ENCODE measurements at places on chromosomes 1 and 21. TPM values are rescaled to one million over a fixed set of nuclear protein-coding genes. Genes with fewer than 3 reads are reported as not detected.
A peak's percentile ranks its signal among the peaks of the same experiment; 100 is the strongest.

The ALPL gene
- total RNA-seq, result 0.56 TPM

The DCDC2B gene
- not detected for total RNA-seq

The CHI3L2 gene
- total RNA-seq, result 0.18 TPM

DNA sequence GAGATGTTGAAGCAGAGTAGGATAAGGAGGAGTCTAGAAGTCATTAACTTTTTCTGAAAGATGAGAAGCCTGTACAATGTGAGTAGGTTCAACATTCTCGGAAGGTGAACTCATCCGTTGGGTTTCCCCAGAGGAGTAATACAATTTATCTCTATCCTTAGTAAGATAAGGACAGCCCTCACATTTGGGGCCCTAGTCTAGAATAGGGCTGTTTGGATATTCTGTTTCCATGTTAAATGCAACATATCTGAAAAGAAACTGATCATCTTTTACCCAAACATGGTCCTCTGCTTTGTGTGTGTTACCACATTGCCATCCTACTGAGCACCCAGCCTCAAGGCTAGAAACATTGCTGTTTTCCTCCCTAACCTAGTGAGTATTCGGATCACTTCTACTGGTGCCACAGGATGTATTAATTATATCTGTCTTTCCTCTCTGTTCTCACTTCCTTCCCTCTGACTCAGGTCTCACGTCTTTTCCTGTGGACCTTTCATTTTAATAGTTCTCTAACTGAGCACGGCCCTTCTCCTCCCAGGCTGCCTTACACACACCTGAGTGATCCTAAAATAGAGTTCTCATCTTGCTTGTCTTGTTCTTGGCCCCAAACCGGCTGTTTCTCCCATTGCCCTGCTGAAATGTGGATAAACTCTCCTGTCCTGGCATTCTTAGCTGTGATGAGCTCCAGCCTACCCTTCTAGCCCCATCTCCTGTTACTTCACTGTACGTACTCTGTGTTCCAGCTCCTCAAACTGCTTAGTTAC is 91.7 kb downstream of the CDC14A start:
- peak; percentile 86 for DNase-seq

- DNase-seq, result no peak
Observed at GRCh38 chr21:42289926-42290325, 25.3 kb downstream of the TFF3 start.

GRCh38 chr1:87331365-87332241 is 2.9 kb downstream of the LMO4 start:
- DNase-seq, result peak; percentile 60

- DNase-seq, result no peak
Observed at GRCh38 chr1:215731699-215732098, 164.6 kb downstream of the KCTD3 start.

GRCh38 chr21:36929622-36930021 is 36.8 kb downstream of the HLCS start:
- peak; percentile 49 for DNase-seq

Measured in IMR-90 (cell line).